ENCODE measurements at places on chromosomes 4 and X. TPM values are rescaled to one million over a fixed set of nuclear protein-coding genes. Genes with fewer than 3 reads are reported as not detected.

DNA sequence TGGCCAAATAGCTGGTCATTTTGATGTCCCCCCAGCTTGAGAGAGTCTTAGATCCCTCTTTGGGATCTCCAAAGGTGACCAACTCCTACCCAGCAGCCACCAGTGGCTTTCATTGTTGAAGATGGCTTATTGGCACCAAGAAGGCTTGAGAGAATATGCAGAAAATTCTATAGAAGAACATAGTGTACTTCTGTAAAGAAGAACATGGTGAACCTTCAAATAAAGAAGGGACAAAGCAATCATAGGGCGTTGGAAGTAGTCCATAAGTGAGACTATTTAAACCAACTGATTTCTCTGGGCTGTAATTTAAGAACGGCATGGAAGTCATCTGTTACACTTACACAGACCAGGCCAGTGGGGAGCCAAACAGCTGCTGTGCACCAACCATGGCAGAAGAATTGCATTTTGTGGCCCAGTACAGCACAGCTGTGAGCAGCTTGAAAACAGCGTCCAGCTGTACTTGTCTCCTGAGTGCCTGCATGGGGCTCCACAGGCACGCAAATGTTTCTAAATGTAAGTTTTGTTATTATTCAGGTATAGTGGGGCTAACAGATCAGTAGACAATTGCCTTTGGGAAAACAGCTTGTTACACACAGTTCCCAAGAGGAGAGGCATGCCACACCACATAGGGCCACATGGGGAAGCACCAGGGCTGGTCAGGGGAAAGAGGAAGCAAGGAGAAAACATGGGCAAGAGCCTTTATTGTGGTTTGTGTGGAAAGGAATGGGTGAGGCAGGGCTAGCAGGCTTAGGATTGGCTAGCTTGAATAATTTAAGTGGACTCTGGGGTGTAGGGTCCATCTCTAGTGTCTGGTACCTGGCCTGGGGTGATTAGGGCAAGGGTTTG is 125.0 kb downstream of the ARHGAP6 start:
- H3K4me3 ChIP-seq = no peak overlapping the region
- no peak for DNase-seq
- H3K36me3 ChIP-seq = no peaks in the 10 kb centered on the region
- no peak overlapping the region for H3K27ac ChIP-seq
- no peaks in the 10 kb centered on the region for H3K4me1 ChIP-seq
- no peaks in the 10 kb centered on the region for H3K27me3 ChIP-seq

DNA sequence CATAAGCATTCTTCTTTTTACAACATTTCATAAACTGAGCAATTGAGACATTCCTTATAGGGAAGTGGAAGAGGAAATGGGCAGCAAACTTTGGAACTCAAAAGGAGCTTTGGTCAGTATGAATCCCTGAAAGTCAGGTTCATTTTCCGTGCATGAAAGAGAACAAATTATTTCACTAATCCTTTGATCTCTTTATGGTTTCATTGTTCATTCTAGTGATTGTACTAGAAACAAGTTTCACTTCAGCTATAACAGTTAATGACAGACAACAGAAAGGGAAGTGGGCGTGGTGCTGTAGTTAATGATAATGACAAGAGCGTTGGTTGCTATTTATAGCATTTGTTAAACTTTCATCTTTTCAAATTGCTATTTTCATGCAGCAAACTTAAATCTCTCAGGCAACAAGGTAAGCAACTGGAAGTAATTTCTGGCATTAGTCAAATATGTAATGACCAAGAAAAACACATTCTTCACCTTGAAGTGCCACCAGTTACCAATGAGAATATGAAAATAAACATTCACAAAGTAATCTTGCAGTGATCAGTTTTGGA is 98.4 kb downstream of the AREG start:
- H3K4me3 ChIP-seq = no peak overlapping the region
- H3K27ac ChIP-seq = no peak overlapping the region
- no peaks in the 10 kb centered on the region for H3K4me1 ChIP-seq
- DNase-seq = no peak
- no peaks in the 10 kb centered on the region for H3K36me3 ChIP-seq
- no peaks in the 10 kb centered on the region for H3K27me3 ChIP-seq

GRCh38 chr4:26227601-26228229 is 93.1 kb upstream of the RBPJ start:
- no peaks in the 10 kb centered on the region for H3K36me3 ChIP-seq
- H3K27me3 ChIP-seq = no peaks in the 10 kb centered on the region
- no peak for DNase-seq
- H3K4me3 ChIP-seq = no peak overlapping the region

DNA sequence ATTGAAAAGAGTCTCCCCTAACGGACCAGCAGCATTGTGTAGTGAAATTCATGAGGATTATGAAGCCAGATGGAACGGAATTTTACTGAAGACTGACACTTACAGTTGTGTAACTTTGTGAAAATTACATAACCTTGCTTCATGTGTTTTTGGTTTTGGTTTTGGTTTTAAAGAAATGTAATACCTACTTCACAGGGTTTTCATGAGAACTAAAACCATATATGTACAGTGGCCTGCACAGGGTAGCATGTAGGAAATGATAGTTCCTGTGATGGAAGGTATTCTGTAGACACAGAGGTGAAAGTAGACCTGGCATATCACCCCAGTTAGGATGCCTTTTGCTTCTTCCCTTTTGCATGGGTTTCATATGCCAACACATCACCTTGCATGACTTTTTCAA is 247.0 kb downstream of the BANK1 start:
- DNase-seq = no peak
- no peak overlapping the region for H3K4me3 ChIP-seq
- H3K27me3 ChIP-seq = no peaks in the 10 kb centered on the region
- no peaks in the 10 kb centered on the region for H3K4me1 ChIP-seq
- H3K27ac ChIP-seq = no peak overlapping the region

GRCh38 chr4:1239141-1239949 is 9.6 kb downstream of the CTBP1 start:
- DNase-seq = no peak
- H3K4me3 ChIP-seq = no peak overlapping the region
- H3K27me3 ChIP-seq = no peaks in the 10 kb centered on the region
- peaks cover 4% of the 10 kb centered on the region for H3K36me3 ChIP-seq
- H3K27ac ChIP-seq = no peak overlapping the region

DNA sequence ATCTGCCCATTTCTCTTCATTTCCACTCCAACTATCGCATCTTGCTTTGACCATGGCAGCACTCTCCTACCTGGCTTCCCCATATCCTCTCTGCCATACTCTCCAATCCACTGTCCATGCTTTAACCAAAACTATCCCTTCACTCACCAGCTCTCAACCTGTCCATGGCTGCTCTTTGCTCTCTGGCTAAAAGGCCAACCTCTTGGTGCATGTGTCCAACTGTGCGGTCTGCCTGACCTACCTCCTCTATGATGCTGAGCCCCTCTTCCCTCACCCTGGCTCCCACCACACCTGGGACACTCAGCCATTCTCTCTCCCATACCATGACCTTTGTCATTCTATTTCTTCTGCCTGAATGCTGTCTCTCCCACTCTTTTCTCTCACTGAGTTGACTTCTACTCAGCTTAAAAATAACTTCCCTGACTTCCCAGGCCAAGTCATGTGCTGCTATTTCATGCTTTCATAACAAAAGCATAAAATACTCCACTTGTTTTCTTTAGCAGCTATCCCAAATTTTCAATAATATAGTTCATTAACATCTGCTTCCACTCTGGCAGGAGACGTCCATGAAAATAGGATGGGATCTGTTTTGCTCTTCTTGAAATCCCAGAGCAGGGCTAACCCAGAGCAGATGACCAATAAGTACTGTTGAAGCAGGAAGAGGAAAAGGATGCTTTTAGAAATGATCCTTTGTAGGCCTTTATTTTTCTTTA is 29.8 kb upstream of the KLF3 start:
- H3K36me3 ChIP-seq = no peaks in the 10 kb centered on the region
- DNase-seq = no peak
- H3K4me3 ChIP-seq = no peak overlapping the region

Gene AFF2
- total RNA-seq = 5.7 TPM

Gene SMAD1
- 19.5 TPM for total RNA-seq

GRCh38 chr4:103497692-103498091 is 222.1 kb downstream of the TACR3 start:
- no peaks in the 10 kb centered on the region for H3K36me3 ChIP-seq
- H3K27ac ChIP-seq = no peak overlapping the region
- DNase-seq = no peak
- no peaks in the 10 kb centered on the region for H3K27me3 ChIP-seq

Gene MID1
- 10.8 TPM for total RNA-seq

- peak overlapping the region; percentile 98 for H3K27ac ChIP-seq
- H3K36me3 ChIP-seq = no peaks in the 10 kb centered on the region
Observed at GRCh38 chr4:67700116-67700737, 728 bp downstream of the UBA6 start.

Gene MAB21L2
- total RNA-seq = 0.15 TPM

Gene NDST3
- 0.29 TPM for total RNA-seq

Gene MAGEA4
- not detected for total RNA-seq

Gene SPANXC
- not detected for total RNA-seq

Gene CXXC4
- total RNA-seq = 0.32 TPM

Gene SLAIN2
- total RNA-seq = 76.5 TPM

Gene TLR6
- total RNA-seq = 5.3 TPM

- peak; percentile 49 for DNase-seq
- no peak overlapping the region for H3K27ac ChIP-seq
- H3K27me3 ChIP-seq = no peaks in the 10 kb centered on the region
- H3K36me3 ChIP-seq = no peaks in the 10 kb centered on the region
Observed at GRCh38 chrX:74550295-74550802, 64.1 kb downstream of the RLIM start.

Gene AMBN
- total RNA-seq = not detected

- peak within 1 kb of the TSS; percentile 79 for H3K27ac ChIP-seq
- H3K4me1 ChIP-seq = no peaks in the 10 kb centered on the region
- H3K36me3 ChIP-seq = no peaks in the 10 kb centered on the region
- H3K27me3 ChIP-seq = no peaks in the 10 kb centered on the region
- peak within 1 kb of the TSS; percentile 41 for H3K4me3 ChIP-seq
Observed at GRCh38 chr4:114598191-114599121, at the start of gene UGT8. UGT8 (plus strand) TSS chr4:114598807; CDS start chr4:114622881, 24,074 bp downstream.

DNA sequence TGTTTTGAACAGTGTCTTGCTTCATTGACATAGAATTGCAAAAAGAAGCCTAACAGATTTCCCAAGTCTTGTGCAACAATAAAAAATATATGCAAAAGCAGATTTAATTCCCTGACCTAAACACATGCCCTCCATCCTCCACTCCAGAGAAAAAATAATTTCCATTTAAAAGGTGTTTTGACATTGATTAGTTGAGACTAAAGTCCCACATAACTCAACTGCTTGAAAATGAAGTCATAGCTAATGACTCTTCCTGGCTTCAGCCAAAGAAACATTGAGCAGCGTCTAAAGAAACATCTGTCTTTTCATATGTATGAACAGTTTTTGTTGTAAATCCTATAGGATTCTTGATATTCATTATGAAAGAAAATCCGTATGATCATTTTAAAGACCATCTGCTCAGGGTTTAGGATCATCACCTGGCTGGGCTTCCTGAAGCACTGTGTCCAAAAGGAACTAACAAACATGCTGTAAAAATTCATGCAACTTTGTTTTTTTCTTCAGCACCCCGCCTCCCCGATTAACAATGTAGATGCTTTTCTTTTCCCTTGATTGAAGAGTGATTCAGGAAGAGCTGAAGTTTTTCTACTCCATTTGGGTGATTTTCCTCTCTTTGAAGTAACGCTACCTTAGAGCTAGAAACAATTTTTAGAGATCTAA is 273.4 kb downstream of the HS3ST1 start:
- H3K27ac ChIP-seq = no peak overlapping the region
- no peaks in the 10 kb centered on the region for H3K4me1 ChIP-seq
- H3K4me3 ChIP-seq = no peak overlapping the region

- no peaks in the 10 kb centered on the region for H3K36me3 ChIP-seq
- H3K27me3 ChIP-seq = no peaks in the 10 kb centered on the region
- no peaks in the 10 kb centered on the region for H3K4me1 ChIP-seq
- no peak for DNase-seq
Observed at GRCh38 chrX:23660766-23661132, 6.5 kb upstream of the PRDX4 start.

Measured in breast epithelium (tissue), 4 donors.